ENCODE measurements at places on chromosomes 7 and 10.

DNA sequence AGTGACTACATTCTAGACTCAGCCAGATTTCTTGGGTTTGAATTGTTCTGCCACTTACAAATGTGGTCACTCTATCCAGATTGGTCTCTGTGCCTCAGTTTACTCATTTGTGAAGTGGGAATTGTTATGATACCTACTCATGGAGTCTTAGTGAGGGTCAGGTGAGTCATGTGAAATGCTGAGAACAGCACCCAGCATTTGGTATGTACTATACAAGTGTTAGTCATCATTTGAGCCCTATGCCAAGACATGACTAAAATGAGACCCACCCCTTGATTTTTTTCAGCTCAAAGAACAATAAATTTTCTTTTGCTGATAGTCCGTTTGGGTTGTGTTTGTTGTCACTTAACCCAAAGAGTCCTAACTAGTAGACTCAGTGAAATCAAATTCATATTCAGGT lies 92.8 kb downstream of the CHN2 start:
- DNase-seq: no peak

- no peak for DNase-seq
These were observed 125.6 kb downstream of the PLXNA4 start for GRCh38 chr7:132450696-132451095.

GRCh38 chr10:59018977-59019376 lies 157.5 kb upstream of the PHYHIPL start:
- no peak for DNase-seq

GRCh38 chr7:3188946-3189345 lies 112.1 kb upstream of the SDK1 start:
- no peak for DNase-seq

- peak; percentile 60 for DNase-seq
These were observed 477.5 kb downstream of the PTPRN2 start for GRCh38 chr7:158110034-158110590.

DNA sequence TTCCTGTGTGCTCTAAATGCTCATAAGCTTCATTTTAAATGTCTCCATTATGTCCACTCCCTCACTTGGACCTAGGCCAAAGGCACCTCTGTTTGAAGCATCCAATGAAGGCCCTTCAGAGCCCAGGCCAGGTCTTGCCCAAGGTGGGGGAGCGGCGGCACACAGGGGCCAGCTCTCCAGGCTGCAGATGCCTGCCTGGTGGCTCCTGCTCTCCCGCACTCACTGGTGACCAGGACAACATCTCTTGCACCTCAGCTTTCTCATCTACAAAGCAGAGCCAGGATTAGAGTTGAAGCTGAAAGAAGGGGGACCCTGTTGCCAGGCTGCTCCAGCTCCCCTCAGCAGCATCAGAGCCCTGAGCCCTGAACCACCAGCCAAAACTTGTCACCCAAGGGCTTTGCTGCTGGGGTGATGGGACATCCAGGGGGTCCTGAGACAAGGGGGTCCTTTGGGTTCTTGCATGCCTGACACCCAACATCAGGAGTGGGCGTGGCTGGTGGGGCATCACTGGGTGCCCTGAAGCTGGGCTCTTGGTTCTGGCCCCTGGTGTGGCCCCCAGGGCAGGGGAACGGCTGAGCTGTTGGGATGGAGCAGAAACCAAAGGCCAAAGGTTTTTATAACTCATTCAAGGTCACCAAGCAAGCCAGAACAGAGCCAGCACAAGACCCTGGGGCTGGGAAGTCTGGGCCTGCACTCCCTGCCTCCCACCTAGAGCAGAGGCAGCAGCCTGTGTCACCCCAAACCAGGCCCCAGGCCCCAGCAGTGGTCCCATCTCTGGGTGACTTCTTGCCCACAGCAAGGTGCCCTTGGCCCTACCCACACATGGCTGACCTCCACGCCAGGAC lies 1.2 kb downstream of the NACAD start:
- no peak for DNase-seq

DNA sequence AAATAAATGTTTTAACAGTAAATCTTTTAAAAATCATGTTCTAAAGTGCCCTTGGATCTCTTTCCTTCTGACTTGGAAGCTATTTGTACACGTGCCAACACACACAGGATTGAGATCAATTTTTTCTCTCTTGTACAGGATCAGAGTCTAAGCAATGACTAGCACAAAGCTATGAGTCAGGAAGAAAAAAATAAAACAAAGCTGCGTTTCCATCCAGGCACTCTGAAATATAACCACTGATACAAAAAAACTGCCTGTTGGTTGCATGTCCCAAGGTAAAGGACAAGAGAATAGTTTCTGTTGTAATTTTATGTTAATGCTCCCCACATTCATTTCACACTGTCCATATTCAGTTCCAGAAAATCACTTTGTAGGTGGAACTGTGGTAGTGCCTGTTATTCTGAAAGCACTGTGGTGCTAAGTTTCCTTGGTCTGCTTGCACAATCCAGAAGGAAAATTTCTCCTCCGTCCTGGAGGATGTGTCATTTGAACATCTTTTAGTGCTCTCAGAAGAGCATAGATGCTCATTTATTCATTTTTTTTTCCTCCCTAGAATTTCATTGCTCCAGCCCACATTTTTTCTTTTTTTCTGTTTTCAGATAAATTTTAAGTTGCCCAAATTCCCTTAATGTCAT lies 113.4 kb downstream of the PLXDC2 start:
- DNase-seq: no peak

- DNase-seq: no peak
These were observed 68.9 kb downstream of the DYNC1I1 start for GRCh38 chr7:95840953-95841950.

GRCh38 chr7:1619152-1620079 lies 49.6 kb upstream of the PSMG3 start:
- no peak for DNase-seq

- peak; percentile 87 for DNase-seq
These were observed 189.5 kb downstream of the DNAJB6 start for GRCh38 chr7:157526005-157526912.

- no peak for DNase-seq
These were observed 64.8 kb upstream of the MEOX2 start for GRCh38 chr7:15751191-15751701.

- no peak for DNase-seq
These were observed 49.5 kb upstream of the EBF3 start for GRCh38 chr10:130013335-130014262.

DNA sequence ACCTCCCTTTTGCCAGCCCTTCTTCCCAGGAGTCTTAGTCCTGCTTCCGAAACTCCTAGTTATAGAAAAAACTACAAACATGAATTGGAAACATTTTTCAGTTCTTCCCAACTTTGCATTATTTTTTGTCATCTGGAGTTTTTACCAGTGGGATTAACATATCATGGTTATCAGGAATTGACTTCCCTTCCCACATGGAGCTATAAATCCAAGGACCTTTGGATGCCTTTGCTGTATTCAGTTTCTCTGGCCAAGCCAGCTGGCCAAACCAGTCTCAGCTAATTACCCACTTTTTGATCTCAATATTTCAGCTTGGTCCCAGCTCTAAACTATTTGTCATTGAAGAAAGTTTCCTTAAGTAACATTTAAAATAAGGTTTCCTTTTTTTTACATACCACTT lies 570.6 kb downstream of the SORCS1 start:
- no peak for DNase-seq

GRCh38 chr7:130008941-130009847 lies 42.0 kb downstream of the ZC3HC1 start:
- DNase-seq: no peak

GRCh38 chr7:11642841-11643240 lies 189.2 kb downstream of the THSD7A start:
- DNase-seq: no peak

DNA sequence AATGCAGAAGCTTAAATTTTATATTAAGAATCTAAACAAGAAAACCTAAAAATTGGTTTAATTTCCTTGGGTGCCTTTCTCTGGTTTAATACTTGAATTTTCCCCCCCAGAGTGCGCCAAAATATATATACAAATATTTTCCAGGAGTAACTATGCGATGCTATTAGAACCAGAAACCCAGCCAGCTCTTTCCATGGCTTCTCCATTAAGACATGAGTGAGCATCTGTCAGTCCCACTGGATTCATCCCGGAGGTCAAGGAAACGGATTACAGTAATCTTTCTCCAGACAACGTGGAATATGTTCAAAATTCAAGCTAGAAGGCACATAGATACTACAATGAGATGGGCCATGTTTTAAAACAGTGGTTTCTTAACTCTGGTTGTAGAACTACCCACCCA lies 148.8 kb downstream of the TAX1BP1 start:
- DNase-seq: no peak

DNA sequence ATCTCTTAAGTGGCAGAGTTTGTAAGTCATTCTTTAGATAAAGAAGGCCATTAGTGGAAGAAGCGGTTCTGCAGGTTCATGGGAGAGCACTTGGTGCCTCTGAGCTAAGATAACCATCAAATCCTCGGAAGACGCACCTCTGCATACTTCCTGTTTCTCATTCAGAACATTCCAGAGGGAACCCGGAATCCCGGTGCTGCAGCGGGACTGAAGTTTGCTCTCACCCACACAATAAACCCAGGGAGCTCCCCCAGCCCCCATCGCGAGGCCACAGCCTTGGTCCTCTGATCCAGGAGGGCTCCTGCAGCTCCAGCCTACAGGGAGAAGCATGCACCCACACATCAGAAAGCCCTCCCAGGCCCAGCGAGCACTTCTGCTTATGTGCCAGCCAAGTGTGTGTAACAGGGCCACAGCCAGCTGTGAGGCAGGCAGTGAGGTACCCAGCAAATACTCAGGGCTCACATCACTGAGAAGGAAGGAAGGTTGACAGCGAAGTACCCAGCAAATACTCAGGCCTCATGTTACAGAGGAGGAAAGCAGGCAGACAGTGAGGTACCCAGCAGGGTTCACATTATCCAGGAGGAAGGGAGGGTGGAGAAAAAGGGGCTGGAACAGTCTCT lies 142.4 kb downstream of the DIP2C start:
- DNase-seq: peak; percentile 76

DNA sequence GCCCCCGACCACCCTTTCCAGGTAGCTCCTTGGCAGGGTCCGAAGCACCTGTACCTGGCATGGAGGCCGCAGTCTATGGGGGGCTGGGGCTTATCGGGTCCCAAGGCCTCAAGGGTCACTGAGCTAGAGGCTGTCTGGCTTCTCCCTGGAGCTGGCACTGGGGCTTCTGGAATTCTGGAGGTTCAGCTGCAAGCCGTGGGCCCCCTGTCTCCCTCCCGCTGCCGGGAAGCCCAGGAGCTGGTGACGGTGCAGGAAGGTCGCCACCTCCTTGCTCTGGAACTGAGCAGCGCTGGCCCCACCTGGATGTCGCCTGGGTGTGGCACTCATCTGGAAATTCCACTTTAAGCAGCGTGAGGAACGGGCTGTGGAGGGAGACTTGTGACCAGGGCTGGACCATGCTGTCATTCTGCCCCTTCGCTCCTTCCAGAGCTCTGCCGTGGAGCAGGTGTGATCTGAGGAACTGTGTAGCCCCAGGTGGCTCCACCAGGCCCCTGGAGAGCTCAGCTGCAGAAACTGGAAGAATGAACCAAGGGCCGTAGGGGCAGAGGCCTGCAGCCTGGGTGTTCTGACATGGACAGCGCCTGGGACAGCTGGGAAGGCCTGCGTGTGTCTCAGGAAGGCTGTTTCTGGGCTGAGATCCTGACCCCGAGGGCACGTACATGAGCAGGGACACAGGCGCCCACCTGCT lies 129.7 kb upstream of the PPP2R2D start:
- peak; percentile 72 for DNase-seq

DNA sequence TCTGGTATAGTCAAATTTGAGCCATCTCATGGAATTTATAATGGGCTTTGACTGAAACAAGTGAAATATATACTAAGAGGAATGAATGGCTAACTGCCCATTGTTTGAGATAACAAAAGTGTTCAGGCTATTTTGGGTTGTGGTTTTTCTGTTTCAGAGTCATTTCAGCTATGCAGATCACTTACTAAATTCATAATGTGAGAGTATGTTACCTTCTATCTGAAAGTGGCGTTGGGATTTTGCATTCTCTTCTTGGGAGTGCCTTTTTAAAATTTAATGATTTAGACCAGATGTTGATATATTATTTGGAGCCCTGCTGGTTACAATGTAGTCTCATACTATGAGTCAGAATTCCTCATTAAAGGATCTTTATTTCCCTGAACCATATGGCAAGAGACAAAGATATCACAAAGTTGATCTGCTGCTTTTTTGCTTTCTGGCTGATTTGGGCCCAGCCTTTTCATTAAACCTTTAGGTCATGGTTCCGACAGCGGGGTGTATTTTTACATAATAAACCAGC lies 10.4 kb downstream of the VCL start:
- DNase-seq: no peak

- DNase-seq: no peak
These were observed 419.2 kb downstream of the REEP3 start for GRCh38 chr10:63940277-63940922.

DNA sequence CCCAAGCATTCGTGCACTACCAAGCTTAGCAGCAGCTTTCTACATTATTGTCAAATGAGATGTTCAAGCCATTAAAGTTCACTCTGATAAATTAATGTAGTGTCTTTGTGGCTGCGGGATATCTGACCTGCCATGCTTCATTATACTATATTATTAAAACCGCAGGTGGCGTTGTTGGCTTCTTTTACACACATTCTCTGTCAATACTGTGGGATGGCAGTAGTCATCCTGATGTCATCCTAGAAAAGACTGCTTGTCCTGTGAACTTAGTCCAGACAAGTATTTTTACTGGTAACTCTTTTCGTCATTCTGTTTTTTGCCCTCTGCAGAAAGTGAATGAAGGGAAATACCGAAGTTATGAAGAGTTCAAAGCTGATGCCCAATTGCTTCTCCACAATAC lies 103.9 kb downstream of the ZMYND11 start:
- no peak for DNase-seq

DNA sequence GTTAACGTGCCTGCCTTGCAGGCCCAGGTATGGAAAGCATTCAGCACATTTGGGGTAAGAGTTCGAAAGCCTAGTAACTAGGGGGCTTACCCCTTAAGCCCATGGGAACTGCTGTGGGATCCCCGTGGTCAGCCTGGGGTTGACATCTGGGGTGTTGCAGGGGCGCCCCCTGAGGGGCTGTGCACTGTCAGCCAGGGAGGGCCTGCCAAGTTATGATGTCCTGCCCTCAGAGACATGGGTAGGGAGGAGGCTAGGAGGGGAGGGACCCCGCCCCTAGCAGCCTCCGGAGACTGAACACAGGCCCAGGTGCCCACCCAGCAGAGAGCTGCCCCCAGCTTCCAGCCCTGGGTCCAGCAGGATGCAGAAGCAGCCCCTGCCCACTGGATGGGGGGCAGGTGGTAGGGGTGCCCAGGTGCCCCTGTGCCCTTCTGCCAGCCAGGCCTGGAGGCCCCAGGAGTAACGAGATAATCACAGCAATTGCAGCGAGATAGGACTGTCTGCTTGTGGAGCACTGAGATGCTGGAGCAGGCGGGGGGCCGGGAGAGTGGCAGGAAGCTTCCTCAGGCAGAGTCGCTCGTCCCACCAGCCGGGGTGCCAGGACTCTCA lies 153.3 kb downstream of the UBE2H start:
- no peak for DNase-seq

DNA sequence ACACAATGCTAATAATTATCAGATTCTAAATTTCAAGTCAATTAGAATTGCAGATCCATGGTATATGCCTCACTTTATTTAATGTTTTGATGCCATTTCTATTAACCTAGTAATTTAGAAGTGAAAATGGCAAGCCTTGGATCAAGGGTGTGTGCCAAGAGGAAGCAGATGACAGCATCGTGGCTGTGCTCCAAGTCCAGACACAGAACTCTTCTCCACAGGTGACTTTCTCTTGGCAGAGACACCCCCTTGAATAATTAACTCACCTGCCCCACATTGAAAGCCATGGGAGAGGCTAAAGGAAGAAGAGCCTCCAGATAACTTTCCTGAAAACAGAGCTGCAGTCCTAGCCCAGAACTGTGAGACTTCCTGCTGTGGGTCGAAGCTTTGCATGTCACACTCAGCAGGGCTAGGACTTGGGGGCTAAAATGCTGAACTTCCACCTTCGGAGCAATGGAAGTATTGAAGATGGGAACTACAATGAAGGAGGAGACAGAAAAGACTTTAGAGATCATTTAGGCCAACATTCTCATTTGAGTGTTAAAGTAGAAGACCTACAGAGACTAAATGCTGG lies 996 bp upstream of the C10orf90 start:
- DNase-seq: no peak
